CMK (cell line): ENCODE measurements at places on chromosomes 2 and 18.

- no peak for DNase-seq
Measured at GRCh38 chr18:6281874-6282273, 132.8 kb downstream of the L3MBTL4 start.

GRCh38 chr2:24618144-24618543, 127.1 kb downstream of the NCOA1 start:
- no peak for DNase-seq

GRCh38 chr2:171505374-171505773, 16.9 kb upstream of the CYBRD1 start:
- DNase-seq: no peak

DNA sequence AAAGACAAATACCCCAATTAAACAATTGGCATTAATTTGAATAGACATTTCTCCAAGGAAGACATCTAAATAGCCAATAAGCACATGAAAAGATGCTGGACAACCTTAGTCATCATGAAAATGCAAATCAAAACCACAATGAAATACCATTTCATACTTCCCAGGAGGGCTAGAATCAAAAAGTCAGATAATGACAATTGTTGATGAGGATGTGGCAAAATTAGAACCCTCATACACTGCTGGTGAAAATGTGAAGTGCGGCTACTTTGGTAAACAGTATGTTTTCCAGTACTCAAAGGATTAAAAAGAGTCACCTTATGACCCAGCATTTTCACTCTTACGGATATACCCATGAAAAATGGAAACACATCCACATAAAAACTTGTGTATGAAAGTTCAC, 91.6 kb downstream of the FIGN start:
- DNase-seq: no peak

DNA sequence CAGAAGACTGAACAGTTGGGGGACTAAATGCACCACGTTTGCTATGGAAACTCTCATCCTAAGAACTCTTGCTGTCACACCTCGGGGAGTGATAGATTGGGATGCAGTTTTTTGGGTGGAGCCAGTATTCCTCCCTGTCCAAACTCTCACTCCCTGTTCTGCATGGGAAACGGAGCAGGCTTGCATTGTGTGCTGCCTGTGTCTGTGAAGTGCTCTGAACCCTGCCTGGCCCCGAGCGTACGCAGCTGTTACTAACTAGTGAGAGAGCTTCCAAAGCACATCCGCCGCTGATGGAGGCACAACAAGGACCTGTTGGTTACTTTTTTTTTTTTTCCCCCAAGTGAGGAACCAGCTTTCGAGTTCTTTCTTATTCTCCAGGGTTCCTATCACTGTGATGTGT, 195.5 kb downstream of the ANAPC1 start:
- DNase-seq: no peak

- DNase-seq: no peak
Measured at GRCh38 chr2:234991290-234991689, 39.5 kb downstream of the SH3BP4 start.

DNA sequence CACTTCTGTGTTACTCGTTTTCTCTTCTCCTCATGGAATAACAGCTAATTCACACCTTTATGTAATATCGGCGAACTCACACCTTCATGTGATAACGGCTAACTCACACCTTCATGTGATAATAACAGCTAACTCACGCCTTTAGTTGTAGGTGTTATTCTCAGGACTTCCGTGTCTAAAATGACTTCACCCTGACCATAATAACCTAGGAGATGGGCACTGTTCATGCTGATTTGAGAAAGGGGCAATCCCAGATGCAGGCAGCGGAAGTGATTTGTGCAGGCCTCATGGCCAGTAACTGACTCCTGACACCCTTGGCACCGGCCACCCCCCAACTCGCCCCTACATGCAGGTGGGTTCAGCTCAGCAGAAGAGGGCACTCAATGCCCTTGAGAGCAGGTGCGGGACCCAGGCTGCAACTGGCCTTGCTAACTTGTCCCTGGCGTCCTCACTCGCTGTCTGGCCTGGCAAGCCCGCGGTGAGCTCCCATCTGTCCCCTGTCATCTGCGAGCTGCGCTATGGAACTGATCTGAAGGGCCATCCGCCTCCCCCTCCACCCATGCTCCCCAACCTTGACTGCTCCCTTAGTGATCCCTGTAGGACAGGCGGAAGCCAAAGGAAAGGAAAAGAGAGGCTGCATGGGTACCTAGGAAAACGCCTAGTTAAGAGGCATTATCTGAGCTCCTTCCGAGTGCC, 42.6 kb upstream of the MTCL1 start:
- no peak for DNase-seq

DNA sequence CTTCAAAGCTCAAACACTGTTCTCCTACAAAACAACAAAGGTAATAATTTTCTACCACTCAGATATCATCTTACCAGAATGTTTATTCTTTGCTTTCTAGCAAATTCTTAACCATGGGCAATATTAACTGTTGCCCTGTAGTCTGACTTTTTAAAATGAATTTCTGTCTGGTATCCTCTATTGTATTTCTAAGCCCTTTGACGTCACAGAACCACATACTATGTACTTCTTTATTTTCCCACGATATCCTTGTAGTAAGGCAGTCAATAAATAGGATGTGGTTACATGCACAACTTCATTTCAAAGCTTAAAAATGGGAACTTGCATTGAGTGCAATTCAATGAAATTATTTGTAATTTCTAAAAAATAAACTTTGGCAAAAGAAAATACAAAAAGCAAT, 58.7 kb downstream of the THADA start:
- no peak for DNase-seq

GRCh38 chr2:45184606-45185005, 175.4 kb upstream of the SIX2 start:
- no peak for DNase-seq

GRCh38 chr2:44974064-44974715, 32.7 kb downstream of the SIX3 start:
- no peak for DNase-seq

DNA sequence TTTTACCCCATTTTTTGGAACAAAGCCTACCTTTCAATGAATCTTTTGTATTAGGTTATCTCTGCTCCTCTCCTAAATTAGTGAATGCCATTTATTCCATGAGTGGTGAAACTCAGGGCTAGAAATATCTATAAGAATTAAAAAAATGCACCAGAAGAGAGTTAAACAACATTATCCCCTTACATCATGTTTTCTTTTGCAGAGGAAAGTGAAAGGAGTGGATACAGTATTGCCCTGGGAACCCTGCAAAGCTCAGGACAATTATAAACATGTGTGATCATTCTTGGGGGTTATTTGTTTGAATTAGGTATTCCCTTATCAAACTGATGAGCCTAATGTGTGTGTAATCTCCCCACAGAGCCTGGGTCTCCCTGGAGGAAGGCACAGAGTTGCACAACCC, 559.2 kb downstream of the RNF144A start:
- DNase-seq: no peak

GRCh38 chr18:49305688-49306336, 154.6 kb downstream of the DYM start:
- DNase-seq: no peak

DNA sequence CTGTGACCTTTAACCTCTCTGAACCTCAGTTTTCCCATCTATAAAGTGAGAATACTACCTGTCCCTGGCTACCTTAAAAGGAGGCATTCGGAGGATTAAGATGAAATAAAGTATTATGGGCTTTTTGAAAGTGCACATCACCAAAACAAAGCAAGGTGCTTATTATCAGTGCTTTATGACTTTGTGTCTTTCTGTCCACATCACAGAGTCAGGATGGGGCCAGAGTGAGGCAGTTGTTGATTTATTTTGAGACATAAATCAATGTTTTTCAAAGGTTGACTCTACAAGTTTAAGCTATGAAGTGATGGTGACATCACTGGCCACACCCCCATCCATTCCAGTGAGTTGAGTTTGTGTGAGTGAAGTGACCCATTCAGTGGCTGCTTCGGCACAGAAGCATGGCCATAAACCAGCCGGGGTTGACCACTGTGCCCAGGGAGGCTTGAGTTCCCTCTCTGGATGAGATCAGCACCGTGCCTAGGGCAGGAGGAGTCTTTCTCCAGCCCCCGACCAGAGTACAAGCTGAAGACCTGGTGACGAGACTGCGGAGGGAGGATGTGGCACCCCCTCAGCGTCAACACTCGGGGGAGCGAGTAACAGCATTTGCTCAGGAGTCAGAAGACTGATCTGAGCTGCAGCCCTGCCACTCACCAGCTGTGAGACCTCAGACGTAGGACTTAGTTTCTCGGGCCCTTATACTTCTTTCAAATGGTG, 89.0 kb upstream of the PPP1CB start:
- DNase-seq: no peak

DNA sequence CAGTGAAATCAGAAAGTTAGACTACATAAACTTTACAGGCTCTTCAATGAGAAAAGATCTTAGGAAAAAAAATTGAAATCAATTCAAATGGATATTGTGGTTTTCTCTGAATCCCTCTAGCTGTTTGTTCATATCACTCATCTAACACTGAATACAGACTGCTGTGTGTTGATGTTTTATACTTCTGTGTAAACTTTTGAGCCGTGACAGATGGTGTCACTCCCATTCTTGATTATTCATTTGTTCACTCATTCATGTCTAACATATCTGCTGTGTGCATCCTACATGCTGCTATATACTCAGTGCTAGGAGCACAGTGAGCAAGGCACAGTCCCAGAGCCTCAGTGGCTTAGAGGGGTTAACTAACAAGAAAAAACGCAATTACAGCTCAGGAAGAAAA, 12.6 kb downstream of the KLHL23 start:
- no peak for DNase-seq

- DNase-seq: no peak
Measured at GRCh38 chr2:20762945-20763683, 59.8 kb downstream of the LDAH start.

DNA sequence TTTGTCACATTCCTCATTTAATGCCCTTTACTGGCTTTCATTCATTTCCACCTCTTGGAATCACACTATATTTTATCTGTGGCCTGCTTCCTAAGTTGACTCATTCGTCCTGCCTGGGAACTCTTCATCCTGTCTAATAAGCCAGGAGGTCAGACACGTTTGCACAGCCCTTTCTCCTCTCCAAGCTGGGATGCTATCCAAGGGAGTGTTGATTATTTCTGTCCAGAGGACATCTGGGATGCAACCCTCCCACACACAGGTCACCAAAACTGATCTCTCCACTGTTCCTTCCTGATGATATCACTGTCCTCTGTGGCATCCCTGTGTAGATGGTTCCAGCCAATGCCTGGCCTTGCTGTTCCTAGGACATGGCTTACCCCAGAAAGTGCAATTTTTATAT, 79.8 kb upstream of the NOSTRIN start:
- DNase-seq: no peak

GRCh38 chr18:13760047-13760446, 33.6 kb downstream of the RNMT start:
- no peak for DNase-seq

DNA sequence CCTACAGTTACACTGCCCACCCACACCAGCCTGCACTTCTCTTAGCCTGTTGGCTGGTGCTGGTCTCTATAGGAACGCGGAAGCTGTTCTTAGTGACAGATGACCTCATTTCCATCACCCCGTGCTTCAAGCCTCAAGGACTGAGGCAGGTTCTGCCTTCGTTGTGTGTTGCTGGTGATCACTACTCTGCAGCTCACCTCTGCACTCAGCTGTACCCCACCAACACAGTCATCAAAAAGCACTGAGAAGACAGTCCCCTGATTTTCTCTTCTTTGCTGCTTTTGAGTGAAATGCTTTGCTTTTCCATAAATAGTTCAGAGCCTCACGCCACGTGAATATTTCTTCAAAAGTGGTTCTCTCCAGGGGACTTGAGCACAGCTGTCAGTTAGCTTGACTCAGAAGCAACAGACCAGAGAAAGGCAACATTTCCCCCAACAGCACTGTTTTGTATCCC, 225.7 kb upstream of the CCDC150 start:
- no peak for DNase-seq

GRCh38 chr2:144595686-144596072, 75.8 kb upstream of the ZEB2 start:
- DNase-seq: no peak

GRCh38 chr18:32920796-32921787, 148.3 kb upstream of the KLHL14 start:
- no peak for DNase-seq

- no peak for DNase-seq
Measured at GRCh38 chr18:79248495-79249060, 147.2 kb upstream of the NFATC1 start.

- DNase-seq: no peak
Measured at GRCh38 chr18:48197819-48198218, 211.4 kb downstream of the ZBTB7C start.

GRCh38 chr2:145197944-145198343, 678.0 kb upstream of the ZEB2 start:
- DNase-seq: no peak

GRCh38 chr2:207265869-207266268, 100.1 kb upstream of the KLF7 start:
- DNase-seq: no peak

GRCh38 chr2:198098918-198099317, 294.5 kb downstream of the PLCL1 start:
- DNase-seq: no peak

DNA sequence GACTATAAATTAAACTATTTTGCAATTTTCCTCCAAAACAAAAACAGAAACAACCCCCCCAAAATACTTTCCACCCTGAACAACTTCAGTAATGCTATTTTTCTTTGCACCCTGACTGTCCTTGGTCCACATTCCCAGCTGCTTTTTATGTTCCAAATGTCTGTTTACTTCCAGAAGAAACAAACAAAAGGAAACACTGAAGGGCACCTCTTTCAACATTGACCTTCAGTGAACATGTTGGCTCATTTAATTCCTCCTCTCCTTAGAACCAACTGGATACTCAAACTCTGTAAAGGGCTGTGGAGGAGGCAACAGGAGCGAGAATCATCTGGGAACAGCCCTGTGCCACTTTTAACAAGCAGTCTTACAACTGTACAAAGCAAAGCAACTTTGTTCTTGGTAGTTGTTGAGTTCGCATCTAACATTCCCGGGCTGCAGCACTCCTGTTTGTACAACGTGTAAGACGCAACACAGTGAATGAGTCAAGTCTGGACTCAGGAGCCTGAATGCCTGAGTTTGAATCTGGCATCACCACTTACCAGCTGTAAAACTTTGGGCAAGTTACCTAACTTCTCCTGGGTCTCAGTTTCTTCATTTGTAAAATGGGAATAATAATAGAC, 111.4 kb upstream of the GATA6 start:
- DNase-seq: no peak

DNA sequence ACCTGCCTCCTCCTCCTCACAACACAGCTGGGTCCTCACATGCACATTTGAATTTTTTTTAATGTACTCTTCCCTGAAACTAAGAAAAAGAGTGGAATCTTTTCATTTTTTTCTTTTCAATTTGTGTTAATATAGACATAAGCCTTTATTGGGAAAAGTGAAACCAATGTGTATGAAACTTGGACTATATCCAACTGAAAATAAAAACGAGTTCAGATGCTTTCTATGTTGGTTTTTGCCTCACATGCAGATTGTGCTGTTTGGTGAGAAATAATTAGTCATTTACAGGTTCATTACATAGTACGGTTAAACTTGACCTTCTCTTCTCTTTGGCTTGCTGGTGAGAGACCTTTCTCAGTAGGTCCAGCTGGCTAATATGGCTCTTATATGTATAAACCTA, 515.2 kb upstream of the FANCL start:
- no peak for DNase-seq

- DNase-seq: no peak
Measured at GRCh38 chr2:202355993-202356505, 20.1 kb upstream of the BMPR2 start.
